ENCODE measurements at places on chromosomes 5 and 9.

- peak; percentile 53 for DNase-seq
Measured at GRCh38 chr5:147576646-147577535, 67.0 kb upstream of the DPYSL3 start.

- DNase-seq: no peak
Measured at GRCh38 chr5:87912419-87912818, 356.2 kb downstream of the TMEM161B start.

DNA sequence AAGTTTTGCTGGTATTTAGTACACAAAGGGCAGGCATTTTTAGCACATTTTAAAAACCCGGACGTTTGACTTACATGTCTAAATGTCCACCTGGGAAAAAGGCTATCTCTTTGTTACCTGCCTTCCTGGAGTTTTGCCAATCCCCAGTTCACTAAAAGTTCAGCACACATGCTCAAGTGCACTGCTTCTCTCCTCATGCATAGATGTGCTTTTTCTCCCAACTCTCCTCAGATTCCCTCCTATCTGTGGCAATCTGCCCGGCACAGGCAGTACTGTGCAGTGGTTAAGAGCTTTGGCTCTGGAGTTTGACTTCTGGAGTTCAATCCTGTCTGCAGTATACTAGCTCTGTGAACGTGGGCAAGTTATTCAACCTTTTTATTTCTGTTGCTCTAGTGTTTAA, 8.3 kb upstream of the CCNO start:
- DNase-seq: no peak

GRCh38 chr9:106704056-106704615, 158.8 kb upstream of the ZNF462 start:
- DNase-seq: no peak

DNA sequence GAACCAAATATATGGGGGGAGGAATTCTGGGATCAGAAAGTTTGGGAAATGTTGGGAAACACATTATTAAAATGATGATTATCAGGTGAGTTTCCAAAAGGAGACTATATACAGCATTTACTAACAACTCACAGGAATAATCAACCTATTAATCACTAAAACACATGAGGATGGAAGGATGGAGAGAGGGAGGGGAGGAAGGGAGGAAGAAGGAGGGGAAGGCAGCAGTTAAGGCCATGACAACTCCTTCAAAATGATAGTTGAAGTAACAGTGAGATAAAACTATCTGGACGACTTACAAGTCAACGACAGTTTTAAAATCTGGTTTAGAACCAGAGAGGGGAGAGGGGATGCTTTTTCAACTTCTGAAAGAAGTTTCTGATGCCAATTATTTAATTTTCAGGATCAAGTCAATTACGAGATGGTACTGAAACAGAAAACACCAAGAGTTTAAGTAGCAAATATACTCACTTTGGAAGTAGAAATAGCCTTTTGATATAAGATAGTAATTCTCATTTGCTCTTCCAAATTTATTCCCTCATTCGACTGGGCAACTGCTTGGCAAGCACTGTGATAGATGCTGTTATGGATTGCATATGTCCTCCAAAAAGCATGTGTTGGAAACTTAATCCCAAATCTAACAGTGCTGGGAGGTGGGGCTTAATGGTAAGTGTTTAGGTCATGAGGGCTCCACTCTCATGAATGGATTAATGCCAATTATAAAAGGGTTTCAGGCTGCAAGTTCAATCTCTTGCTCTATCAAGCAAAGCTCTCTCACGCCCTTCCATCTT, 30.4 kb downstream of the FBXW11 start:
- no peak for DNase-seq

DNA sequence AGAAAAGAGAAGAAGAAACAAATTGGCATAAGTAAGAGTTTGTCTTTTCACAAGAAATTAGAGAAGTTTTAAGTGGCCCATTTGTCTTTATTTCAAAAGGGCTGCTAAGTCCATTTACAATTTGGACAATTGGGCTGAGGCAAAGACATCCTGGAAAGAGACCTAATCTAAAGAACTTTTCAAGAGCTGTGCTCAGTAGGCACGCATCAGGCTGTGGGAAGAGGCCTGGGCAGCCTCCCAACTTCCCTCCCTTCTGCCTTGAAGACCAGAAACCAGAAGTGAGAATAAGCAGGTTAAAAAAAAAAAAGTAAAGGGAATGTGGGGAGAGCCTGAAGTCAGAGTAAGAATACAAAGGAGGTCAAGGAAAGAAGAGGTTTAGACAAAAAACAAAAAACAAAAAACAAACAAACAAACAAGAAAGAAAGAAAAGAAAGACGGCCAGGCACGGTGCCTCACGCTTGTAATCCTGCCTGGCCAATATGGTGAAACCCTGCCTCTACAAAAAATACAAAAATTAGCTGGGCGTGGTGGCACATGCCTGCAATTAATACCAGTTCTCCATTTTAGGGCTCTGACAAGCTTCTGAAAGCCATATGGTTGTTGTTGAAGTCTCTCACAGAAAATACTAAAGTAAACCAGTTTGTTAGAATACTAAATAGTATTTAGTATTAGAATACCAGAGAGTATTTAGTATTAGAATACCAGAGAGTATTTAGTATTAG, 48.0 kb upstream of the CEP78 start:
- DNase-seq: no peak

GRCh38 chr5:150067405-150067960, 18.9 kb downstream of the CSF1R start:
- no peak for DNase-seq

DNA sequence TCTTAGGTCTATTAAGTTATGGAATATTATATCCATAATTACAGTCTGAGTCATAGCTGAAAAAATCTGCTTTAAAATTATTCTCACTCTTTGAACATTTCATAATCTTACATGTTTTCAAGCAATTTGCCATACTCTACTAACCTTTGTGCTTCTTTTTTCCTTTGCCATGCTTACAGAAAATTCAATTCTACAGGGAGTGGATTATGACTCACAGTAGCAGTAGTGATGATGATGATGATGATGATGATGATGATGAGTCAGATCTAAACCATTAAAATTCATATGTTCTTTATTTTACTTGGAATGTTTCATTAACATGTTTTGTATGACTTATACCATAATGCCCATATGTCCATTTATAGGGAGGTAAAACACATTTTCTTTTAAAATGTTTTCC, 207.1 kb downstream of the VPS13A start:
- peak; percentile 10 for DNase-seq

DNA sequence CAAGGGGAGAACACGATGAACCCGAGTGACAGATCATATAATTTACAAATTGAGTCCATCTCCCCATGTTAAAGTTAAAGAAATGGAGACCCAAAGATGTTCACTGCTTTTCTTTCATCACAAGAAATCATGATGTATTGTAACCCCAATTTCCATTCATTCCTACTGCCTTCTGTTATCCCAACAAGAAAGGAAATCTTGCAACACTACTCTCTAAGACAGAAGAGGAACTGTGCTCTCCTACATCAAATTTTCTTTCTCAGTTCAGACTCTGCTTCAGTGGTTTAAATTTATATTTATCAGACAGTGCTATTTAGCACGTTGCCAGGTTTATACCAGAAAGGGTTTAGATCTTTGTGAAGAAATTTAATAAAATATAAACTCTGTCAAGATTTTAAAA, 83.8 kb upstream of the RASA1 start:
- DNase-seq: no peak

GRCh38 chr5:129978270-129978669, 74.0 kb downstream of the CHSY3 start:
- DNase-seq: no peak
